ENCODE measurements at places on chromosomes 13 and 19. TPM values are rescaled to one million over a fixed set of nuclear protein-coding genes. Genes with fewer than 3 reads are reported as not detected.
A peak's percentile ranks its signal among the peaks of the same experiment; 100 is the strongest.

DNA sequence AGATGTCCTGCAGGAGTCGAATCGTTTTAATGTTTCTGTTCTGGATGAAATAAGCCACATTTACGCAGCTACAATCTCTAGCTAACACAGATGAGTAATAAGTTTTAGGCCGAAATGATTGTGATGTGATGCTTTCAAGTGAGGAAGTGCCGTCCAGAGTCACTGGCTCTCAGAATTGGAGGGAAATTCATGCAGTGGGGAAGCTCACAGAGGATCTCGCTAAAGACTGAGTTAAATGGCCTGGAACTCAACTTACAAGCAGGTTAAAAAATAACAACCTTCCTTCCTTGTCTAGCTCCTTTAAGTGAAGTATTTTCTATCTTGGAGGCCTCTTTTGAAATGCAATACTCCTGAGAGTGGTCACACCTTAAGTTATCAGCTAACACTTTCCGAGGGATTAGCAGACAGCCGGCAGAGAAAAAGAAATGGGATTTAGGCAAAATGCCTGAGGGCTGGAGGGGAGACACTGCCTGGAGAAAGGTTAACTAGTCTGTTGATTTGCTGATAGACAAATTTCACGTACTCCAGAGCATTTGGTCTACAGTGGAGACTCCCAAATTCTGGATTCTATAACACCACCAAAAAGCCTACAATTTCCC is 74.2 kb downstream of the IRS2 start:
- no peak for DNase-seq

- peak; percentile 54 for DNase-seq
Measured at GRCh38 chr19:38650172-38650775, 2.8 kb downstream of the ACTN4 start.

GRCh38 chr19:2371656-2372055 is 11.6 kb downstream of the TMPRSS9 start:
- no peak for DNase-seq

DNA sequence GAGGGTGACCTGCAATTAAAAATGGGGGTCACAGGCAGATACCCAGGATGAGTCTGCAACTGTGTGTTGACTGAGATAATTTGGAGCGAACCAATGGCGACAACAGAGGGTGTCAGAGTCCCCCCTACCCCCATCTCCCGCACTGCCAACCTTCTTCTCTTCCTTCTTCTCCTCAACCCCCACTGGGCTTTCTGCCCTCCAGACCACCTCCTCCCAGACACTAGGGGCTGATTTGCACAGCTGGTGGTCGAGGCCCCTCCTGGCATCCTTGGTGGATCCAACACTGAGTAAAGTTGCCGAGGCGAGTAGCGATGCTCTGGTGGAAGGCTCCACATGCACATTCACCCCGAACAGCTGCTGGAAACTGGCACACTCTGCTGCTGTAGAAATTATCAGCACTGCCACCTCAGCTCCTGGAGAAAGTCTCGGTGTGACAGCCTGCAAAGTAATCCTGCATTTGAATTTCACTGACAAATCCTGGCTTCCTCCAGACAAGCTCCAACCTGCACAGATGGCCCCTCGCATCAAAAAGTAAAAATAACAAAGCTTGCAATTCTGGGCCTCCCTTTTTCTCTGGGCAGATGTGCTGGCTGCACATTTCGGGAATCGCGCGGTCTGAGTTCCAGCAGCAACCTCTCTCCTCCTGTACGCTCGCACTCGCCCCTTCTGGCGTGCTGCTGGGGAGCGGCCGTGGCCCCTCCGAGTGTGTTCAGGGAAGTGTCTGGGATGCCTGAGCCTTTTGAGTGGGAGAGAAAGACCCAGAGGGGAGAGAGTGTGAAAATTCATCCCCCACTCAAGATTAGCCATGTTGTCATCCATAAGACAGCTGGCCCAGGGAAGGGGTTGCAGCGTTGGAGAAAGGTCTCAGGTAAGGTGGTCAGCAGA is 28.5 kb downstream of the CCNE1 start:
- DNase-seq = no peak

DNA sequence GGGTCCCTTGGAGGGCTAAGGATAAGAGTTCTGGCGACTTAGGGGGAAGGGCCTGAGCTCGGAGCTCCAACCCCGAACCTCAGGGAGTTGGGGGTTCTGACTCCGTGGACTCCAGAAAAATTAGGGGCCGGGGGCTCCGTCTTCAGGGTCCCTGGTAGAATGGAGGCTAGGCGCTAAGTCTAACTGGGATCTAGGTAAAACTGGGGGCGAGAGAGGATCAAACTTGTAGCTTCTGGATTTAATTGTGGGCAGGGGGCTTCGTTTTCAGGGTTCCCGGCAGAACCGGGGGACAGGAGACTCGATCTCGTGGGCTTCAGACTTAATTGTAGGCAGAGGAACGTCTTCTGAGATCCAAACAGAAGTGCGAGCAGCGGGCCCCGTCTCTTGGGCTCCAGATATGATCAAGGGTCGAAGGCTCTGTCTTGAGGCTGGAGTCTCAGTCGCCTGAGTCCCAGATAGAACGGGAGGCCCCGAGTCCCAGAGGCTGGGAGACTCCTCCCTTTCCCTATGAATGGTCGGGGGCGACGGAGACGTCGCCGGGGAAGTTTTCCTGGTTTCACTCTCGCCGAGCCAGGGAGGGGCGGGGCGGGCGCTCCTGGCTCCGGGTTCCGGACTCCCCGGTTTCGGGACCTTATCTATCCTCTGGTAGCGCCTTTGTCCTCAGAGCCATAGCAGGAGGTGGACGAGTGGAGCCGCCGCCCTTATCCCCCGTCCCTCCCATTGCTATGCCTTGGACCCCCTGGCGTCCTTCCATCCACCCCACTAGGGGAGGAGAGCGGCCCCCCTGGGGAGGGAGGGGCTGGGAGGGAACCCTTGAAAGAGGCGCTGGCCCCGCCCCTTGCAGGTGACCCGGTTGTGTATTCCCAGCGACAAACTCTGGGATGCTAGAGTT is 1.3 kb downstream of the NECTIN2 start:
- DNase-seq = peak; percentile 92

LILRB3 gene
- polyA plus RNA-seq = 1.7 TPM

TTYH1 gene
- 11.0 TPM for polyA plus RNA-seq

ZNF682 gene
- polyA plus RNA-seq = 6.9 TPM
